ENCODE measurements at places on chromosomes 7 and 10.

DNA sequence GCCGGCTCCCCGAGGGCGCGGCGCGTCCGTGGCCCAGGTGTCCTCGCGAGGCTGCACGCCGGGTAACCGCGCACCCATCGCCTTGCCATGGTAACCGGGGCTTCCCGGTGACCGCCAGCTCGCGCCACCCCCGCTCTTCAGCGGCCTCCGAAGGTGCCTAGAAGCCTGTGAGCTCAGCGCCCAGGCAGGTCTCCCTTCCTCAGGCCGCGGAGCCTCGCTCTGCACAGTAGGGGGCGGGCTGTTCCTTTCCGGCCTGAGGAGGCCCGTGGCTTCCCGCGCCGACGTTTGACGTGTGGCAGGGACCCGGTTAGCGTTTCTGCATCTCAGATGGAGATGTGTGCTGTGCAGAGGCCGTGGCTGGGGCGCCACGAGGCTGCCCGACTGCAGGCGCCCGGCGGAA is 117.1 kb downstream of the DYNC2I1 start:
- DNase-seq: peak; percentile 23

DNA sequence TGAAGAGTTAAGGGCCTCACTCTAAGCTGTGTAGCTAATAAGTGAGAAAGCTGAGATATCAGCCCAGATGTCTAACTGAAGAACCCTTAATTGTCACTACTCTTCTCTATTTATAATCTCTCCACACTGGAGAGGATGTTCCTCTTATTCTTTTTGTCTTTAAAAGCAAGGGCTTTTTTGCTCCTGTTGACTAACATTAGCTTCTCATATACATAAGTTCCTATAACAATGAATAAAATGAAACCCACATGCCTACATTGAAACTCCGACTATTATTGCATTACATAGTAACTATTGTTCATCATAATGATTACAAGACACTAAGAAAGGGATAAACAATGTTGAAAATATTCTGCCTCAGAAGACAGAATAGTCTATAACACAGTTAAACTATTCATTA is 67.1 kb downstream of the GNAT3 start:
- no peak for DNase-seq

- DNase-seq: peak; percentile 33
Observed at GRCh38 chr7:97835296-97836138, 36.7 kb downstream of the ASNS start.

DNA sequence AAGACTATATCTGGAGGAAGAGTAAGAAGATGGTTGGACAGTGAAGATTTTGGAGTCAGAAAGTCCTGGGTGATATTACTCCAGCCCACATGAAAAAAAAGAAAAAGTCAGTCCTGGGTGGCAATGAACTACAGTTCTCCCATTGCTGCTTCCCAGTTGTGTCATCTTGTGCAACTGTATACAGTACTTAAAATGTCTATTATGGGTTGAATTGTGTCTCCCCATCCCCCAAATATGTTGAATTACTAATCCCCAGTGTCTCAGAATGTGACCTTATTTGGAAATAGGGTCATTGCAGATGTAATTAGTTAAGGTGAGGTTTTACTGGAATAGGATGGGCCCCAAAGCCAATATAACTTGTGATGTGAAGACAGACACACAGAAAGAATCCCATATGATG is 15.6 kb downstream of the SEC23IP start:
- DNase-seq: no peak

GRCh38 chr7:18461785-18462467 is 33.6 kb upstream of the HDAC9 start:
- DNase-seq: no peak

DNA sequence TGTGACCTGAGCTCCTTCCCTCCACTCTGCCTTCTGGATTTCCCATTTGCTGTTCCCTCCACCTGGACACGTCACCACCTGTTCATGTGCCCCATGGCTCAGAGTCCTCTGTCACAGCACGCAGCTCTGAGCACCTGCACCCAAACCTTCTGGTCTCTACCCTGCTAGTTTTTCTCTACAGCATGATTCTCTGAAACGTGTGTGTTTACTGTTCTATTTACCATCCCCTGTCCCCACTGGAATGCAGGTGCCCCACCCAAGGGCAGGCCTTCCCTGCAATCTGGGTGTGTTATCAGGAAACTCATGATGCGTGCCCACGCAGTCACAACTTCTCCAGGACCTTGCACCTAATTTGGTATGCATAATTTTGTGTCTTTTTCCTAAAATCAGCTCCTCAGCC is 284.4 kb upstream of the IGFBP3 start:
- DNase-seq: no peak

Data from stimulated activated CD8-positive, alpha-beta memory T cell treated with anti-CD3 and anti-CD28 coated beads, Interleukin-2, amount 100 ng/mL, for 1 hour (primary cell).